ENCODE measurements at places on chromosomes 5 and 9. TPM values are rescaled to one million over a fixed set of nuclear protein-coding genes. Genes with fewer than 3 reads are reported as not detected.

ENTR1 gene
- total RNA-seq, result 30.0 TPM

CDX1 gene
- not detected for total RNA-seq

ITK gene
- total RNA-seq, result not detected

GABRA6 gene
- not detected for total RNA-seq

NOL8 gene
- total RNA-seq, result 29.1 TPM

PLAC8L1 gene
- total RNA-seq, result not detected

PCDHB2 gene
- 0.88 TPM for total RNA-seq

ACTBL2 gene
- total RNA-seq, result 0.17 TPM

RORB gene
- 0.09 TPM for total RNA-seq

TMC1 gene
- total RNA-seq, result 0.74 TPM
